ENCODE measurements at places on chromosomes 6 and 20.

DNA sequence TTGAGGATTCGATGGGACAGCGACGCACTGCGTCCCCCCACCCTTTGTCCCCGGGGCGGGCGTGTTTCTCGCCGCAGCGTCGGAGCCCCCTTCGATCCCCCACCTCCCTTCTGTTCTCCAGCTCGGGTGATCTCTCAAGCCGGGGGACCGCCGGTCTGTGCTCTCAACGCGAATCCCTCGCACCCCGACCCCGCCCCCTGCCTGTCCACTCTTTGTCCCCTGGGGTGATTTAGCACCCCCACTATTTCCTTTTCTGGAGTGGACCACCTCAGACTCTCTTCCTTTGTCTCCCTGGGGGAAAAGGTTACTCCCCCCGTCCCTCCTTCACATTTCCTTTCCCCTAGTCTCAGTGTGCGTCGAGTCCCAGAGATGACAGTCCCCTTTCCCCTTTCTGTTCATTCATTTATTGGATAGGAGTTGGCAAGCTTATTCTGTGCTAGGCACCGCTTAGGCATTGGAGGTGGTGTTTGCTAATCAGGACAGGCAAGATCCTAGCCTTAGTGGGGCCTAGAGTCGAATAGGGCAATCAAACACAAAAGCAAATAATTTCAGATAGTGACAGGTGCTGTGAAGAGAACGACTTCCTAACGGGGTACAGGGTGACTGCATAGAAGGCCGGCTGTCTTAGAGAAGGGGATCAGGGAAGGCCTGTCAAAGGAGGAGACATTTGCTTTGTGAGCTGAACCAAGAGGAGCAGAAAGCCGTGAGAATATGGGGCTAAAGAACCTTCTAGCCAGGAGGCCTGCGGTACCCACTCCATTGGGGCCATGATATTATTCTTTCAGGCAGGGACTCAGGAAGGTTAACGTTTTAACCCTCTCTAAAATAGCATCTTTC, 741 bp downstream of the PTPN1 start:
- DNase-seq, result peak; percentile 32

GRCh38 chr6:3778701-3779573, 27.4 kb upstream of the PXDC1 start:
- DNase-seq, result no peak

GRCh38 chr6:69337311-69337710, 459.5 kb downstream of the LMBRD1 start:
- DNase-seq, result no peak

DNA sequence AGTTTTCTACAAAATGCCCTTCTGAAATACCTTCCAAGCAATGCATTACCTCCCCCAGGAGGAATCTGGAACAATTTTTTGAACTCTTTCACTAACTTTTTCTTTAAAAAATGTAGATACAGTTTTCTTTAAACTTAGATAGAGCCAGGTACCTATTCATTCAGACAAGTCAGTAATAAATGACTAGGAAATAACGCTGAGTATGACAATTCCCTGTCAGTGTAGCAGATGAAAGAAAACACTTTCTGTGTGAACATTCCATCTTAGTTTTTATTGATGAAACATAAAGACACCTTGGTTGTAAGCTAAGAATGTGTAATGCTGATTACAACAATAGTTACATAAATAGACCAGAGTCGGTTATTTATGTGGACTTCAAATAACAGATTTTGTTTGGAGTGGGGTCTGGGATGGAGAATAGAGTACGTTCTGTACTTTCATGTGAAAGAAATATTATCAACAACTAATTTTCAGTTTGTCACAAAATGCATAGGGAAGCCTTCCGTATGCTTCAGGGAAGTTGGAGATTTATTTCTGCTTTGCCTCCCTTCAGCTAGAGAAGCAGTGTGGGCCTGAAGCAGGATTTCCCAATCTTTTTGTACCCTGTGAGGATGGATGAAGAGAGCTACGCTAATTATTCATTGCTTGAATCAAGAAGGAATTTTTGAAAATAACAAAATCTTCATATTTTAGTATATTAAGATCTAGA, 19.2 kb upstream of the QKI start:
- no peak for DNase-seq

DNA sequence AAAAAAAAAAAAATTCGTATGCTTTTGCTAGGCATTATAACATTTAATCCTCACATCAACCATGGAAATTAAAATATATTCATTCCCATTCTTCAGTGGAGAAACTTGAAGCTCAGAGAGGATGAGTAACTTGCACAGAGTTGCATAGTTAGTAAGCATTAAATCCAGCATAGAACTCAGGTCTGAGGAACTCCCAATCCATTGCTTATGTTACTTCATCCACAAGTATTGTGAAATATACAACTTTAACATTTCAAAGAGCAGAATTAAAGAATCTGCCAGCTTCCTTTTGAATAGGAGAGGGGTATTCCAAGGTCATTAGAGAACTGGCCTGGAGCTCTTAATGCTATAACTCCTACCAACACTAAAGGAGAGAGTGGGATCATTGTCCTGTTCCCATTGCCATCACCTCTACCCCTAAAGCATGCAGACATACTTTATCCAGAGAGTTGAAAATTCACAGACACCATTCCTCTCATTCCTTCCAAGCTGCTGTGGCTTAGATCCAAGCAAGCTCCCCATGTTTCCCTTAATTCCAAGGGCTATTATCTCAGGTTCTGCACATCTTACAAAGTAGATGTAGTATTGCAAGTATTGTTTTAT, 91.9 kb downstream of the FLRT3 start:
- DNase-seq, result no peak

GRCh38 chr6:159194421-159194820, 25.2 kb downstream of the FNDC1 start:
- DNase-seq, result no peak

- no peak for DNase-seq
Measured at GRCh38 chr6:99867026-99867425, 127.0 kb downstream of the MCHR2 start.

- DNase-seq, result no peak
Measured at GRCh38 chr6:112249489-112249888, 4.9 kb downstream of the LAMA4 start.
